Stimulated activated CD8-positive, alpha-beta memory T cell treated with anti-CD3 and anti-CD28 coated beads, Interleukin-4, amount 100 ng/mL, for 24 hours (primary cell): ENCODE measurements at places on chromosomes 7 and 10.

DNA sequence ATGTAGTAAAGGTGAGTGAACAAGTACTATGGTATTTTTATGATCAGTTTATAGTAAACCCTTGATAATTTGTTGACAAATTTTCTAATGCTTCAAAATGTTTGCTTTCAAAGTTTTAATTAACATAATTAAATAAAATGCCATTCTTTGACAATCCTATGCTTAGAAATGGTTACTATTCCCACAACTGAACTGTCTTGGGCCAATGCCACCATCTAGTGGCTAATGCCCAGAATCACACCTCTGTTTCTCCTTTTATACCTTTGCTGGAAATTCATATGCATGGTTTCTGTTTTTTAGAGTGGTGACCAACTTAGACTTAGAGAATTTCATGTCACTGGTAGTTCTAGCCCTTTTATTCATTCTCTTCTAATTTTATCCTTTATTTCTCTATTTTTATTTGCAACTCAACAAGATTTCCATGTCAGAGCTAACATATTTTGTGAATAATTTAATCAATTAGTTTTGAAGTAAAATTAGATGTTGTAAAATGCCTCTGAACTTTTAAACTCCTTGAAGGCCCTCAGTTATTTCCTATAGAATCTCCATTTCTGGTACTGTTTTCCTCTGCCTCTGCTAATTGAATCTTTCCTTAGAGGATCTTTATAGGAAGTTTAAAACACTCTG is 31.1 kb downstream of the PCGF5 start:
- no peak for DNase-seq

GRCh38 chr7:91473619-91474018 is 209.4 kb downstream of the FZD1 start:
- DNase-seq = no peak

DNA sequence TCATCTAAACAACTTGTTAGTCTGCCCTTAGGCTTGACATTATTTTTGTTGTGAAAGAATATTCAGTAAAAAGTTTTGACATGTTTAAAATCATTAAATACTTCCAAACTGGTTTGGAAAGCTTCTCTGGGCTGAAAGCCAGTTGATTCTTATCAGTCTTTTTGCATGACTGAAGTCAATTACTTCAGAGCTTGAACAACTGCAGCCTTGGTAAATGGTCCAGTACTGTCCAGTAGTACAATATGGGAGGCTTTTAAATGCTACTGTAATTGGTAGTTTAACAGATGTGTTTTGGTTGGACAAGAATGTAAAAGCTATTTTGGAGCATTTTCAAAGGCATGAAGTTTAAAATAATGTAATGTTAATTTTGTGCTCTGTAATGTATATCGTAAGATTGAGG is 103.4 kb downstream of the SDK1 start:
- no peak for DNase-seq

GRCh38 chr10:6382081-6382480 is 179.3 kb downstream of the PFKFB3 start:
- DNase-seq = no peak

GRCh38 chr7:158649279-158649678 is 55.3 kb downstream of the NCAPG2 start:
- no peak for DNase-seq

DNA sequence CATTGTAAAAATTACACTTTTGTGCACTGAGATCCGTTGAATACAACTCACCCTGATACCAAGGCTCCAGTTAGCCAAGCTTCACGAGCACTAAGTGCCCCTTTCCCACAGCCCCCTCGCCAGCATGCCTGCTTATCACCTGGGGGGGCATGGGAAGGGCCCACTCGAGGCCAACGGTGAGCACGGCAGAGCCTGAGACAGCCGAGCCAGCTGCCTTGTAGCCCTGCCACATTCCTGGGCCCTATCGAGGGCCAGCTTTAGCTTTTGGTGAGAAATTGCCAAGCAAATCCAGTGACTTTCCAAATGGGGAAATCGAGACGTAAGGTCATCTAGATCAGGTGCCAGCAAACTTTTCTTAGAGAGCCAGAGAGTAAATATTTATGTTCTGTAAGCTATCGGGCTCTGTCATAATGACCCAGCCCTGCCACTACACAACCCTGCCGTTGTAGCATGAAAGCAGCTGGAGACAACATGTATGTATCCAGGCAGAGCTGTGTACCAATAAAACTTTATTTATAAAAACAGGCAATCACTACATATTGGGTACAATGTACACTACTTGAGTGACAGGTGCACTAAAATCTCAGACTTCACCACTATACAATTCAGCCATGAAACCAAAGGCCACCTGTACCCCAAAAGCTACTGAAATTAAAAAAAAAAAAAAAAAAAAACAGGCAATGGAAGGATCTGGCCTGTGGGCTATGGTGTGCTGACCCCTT is 83.6 kb downstream of the FAM53B start:
- DNase-seq = no peak

DNA sequence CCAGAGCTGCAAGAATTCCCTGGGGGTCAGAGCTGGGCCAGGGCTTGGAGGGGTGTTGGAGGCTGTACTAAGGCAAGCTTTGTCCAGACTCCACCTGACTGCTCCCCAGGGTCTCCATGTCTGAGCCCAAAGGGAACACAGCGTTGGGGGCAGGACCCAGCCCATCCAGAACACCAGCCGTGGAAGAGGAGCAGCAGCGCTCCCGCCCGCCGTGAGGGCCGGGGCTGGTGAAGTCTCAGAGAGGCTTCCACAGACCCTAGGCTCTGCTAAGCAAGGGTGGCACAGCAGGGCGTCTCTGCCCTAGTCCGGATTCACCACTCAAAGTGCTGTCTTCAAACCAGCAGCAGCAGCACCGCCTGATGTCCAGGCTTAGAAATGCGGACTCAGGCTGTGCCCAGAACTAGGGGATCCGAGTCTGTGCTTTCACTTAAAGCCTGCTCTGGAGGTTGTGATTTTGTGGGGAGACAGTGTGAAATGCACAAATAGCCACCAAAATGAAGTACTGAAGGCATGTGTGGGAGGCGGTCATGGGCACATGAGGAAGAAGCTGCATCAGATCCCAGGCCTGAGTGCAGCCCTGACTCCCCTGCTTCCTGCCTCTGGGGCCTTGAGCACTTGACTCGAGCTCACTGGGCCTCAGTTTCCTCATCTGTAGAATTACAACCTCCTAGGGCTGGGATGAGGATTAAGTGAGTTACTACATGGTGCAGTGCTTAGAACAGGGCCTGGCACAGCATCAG is 16.6 kb upstream of the AQP1 start:
- DNase-seq = no peak

GRCh38 chr10:86960003-86960862 is 1.8 kb downstream of the SNCG start:
- DNase-seq = no peak

DNA sequence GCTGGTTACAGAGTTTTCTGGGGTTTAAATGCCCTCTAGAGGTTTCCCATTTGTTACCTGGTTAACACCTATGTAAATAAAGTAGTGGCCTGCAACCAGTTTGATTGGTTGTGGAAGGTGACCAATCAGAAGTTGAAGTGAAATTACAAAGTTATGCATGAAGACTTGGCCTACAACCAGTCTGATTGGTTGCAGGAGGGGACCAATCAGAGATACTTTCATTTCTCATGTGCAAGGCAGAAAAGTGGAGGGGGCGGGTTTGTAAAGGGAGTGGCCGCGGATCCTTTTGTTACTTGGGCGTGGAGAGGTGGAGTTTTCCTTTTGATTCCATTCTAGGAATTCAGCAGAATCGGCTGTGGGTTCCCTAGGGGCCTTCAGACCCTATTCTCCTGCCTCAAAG is 80.8 kb downstream of the SEC23IP start:
- no peak for DNase-seq

DNA sequence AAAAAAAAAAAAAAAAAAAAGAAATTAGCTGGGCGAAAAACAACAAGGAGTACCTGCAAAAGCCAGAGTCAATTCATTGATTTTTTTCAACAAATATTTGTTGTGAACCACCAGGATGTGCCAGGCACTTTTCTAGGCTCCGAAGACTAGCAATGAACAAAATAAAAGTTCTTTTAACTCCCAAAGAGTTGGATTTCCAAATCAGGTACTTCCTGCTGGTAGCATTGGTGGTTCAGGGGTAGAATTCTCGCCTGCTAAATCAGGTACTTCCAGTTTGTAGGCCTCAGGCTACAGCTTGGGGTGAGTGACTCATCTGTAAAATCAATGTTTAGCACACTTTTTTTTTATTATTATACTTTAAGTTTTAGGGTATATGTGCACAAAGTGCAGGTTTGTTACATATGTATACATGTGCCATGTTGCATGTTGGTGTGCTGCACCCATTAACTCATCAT is 10.9 kb downstream of the PPA1 start:
- no peak for DNase-seq

- no peak for DNase-seq
Measured at GRCh38 chr10:126432507-126432906, 44.2 kb upstream of the ADAM12 start.

DNA sequence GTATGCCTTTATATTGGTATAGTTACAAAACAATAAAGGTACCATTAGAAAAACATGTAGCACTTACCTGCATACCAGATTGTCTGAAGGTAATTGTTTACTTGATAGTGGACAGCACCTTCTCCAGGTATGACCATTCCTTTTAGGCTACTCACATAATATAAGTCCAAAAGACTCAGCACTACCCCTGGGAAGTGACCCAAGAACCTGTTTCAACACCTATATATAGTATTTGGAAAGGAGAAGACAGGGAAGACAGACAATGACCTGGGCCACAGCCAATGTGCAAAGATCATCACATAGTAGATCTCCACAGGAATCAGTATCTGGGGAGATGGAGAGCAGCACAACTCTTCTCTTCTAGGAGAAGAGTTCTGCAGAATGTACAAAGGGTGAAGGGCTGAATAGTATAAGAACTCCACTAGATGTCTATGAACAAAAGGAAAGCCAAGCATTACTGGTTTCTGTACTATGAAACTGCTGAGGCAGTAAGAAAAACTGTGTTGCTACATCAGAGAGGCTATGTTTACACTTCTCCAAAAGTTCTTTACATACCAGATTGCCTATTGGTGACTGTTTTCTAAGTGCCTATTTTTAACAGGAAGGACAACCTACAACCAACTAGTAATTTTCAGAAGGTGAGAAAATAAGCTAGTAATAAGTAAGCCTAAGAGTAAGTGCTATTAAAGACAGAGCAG is 159.2 kb downstream of the BTAF1 start:
- no peak for DNase-seq

GRCh38 chr7:18890885-18891621 is 226.4 kb downstream of the TWIST1 start:
- DNase-seq = no peak

- DNase-seq = no peak
Measured at GRCh38 chr7:1964913-1965578, 267.7 kb downstream of the MAD1L1 start.
